ENCODE measurements at places on chromosomes 16 and 17.

DNA sequence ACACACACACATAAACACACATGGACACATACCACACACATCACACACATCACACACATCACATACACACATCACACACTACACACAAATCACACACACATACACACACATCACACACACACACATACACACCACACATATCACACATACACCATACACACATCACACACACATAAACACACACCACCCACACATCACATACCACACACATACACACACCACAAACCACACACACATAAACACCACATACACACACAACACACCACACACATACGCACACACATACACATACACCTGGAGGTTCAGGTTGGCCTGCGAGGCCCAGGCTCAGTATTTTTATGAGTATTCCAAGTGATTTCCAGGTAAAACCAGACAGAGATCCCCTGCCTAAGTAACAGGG lies 279.5 kb downstream of the FOXL1 start:
- DNase-seq, result no peak

- no peak for DNase-seq
Measured at GRCh38 chr16:35185366-35186044, 1726.1 kb downstream of the TP53TG3F start.

DNA sequence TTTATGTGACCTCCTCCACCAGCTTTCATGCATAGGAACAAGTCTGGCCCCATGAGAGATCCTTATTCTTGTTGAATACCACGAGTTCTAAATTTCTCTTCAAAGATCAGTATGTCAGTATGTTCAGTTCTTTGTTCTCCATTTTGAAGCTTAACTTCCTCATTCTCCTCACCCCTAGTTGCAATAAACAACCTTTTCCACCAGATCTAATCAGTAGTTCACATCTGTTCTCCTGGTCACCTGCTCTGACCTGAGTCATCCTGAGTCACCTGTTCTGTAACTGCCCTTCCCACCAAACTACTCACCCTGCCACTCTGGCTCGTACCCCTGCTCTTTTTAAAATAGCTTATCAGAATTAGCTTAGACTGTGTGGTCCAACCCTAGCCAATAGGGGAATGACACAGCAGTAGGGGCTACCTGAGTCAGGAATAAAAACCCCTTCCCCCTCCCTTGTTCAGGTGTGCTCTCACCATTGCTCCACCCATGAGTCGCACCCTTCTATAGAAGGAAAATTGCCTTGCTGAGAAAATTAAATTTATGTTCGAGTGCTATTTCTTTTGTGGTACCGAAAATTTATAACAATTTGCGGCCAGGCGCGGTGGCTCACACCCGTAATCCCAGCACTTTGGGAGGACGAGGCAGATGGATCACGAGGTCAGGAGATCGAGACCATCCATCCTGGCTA lies 94.6 kb downstream of the EMP2 start:
- no peak for DNase-seq

DNA sequence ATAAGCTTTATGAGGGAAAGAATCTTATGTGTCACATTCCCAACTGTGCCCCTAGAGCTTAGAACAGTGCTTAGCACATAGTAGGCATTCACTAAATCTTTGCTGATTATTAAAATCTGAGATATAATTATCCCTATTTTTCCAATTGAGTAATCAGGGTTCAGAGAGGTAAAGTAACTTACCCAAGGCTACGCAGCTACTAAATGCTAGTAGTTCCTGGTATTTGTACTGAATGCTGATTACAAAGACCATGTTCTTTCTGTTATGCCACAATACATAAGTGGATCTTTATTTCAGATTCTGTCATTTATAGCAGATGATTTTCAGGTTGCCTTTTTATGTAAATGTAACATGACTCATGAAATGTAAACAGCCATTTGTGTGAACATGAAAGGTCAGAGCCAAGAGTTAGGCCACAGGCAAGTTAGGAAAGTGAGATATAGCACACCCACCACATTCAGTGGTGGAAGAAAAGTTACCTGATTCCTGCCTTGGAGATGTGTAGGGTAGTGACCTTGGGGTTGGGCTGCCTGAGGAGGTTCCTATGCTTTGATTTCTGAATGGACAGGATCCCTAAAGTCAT lies 77.2 kb downstream of the FTO start:
- DNase-seq, result no peak

GRCh38 chr17:66930933-66931332 lies 33.6 kb upstream of the CACNG4 start:
- no peak for DNase-seq

DNA sequence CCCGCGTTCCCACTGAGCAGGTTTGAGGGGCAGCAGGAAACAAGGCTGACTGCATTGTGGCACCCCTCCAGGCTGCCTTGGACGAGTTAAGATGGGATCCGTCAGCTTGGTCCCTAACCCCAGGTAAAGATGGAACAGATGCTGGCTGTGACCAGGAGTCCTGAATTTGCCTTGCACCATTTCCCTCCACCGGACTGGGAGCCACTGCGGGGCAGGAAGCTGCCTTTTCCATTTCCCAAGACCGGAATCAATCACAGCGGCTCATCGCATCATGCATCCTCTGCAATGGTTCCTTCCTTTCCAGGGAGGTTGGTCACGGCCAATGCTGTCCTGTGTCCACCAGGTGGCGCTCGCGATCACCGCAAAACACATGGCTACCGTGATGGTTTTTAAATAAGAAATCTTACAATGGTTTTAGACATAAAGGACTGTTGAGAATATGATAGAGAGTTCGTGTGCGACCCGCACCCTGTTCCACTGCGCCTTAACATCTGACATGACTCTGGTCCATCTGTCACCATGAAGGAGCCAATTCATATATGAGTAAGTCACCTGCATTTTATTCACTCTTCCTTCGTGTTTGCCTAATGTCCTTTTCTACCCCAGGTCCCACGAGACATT lies 6.8 kb upstream of the MEAK7 start:
- DNase-seq, result peak; percentile 69

DNA sequence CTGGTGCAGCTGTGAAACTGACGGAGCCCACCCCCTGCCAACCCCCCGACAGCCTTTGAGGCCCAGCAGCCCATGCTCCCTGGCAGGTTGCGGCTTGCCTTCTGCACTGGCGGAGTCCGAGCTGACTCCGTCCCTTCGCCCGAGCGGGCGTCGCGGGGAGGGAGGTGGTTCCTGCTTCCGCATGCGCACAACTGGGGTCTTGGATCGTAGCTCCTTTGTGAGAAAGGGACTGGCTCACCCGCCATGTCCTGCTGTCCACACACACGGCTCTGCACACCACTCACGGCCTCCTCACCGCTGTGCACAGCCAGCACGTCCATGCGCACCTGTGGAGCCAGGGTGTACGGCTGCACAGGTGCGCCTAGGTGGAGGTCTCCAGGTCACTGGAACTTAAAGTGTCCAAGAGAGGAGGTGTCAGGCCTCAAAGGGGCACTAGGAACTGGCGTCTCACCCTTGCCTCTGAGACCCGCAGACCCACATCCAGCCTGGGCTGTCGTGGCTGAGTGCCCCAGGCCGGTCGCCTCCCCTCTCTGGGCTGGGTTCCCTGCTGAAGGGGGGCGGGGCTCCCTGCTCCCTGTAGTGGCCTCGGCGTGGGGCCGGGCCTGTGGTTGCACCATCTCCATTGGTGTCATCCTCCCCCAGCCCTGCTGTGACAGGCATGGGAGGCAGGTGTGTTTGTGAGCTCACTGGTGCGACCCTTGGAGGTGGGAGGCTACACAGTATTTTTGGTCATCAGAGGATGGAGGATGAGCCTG lies 45.3 kb downstream of the JPH3 start:
- no peak for DNase-seq

DNA sequence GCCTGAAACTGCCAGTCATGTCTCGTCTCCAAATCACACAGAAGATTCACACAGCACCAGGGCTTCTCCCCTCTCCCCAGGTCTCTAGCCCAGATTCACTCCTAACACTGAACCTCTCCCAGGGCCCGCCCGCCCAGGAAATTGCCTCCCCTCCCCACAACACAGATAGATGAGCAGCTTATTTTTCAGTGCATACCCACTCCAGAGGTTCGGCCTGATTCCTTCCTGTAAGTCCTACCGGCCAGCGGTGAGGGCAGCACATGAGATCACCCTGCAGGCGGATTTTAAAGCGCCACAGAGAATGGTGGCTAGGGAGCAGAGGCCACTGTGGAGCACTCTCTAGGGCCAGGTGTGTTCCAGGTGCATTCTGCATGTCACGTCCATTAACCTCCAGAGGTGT lies 301.8 kb downstream of the IRF8 start:
- DNase-seq, result no peak

GRCh38 chr17:82301916-82302567 lies 15.4 kb downstream of the CD7 start:
- no peak for DNase-seq

- no peak for DNase-seq
Measured at GRCh38 chr17:50180111-50180510, 14.3 kb downstream of the SGCA start.

DNA sequence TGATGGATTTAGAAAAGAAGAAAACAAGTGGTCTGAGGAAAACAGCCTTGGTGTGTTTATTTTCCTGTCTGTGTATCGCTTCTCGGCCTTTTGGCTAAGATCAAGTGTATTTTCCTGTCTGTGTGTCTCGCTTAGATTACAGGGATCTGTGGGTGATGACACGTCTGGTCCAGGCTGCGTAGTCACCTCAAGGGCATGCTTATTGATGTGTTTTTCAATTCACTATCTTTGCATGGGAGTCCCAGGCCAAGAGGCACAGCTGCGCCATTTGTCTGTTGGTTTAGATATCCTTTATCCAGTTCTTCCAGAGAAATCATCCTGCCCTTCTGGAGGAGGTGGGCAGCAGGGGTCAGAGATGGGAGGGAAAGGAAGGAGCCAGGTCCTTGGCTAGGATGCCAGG lies 47.1 kb upstream of the STH start:
- DNase-seq, result no peak

- DNase-seq, result no peak
Measured at GRCh38 chr17:80212511-80212910, 7.6 kb downstream of the SGSH start.

- no peak for DNase-seq
Measured at GRCh38 chr16:86961171-86961601, 356.0 kb downstream of the C16orf95 start.

- no peak for DNase-seq
Measured at GRCh38 chr17:79039886-79040285, 15.9 kb downstream of the C1QTNF1 start.

- no peak for DNase-seq
Measured at GRCh38 chr16:86029131-86029741, 130.3 kb downstream of the IRF8 start.

All from stromal cell of bone marrow (primary cell).